ENCODE measurements at places on chromosomes 12 and 14.

DNA sequence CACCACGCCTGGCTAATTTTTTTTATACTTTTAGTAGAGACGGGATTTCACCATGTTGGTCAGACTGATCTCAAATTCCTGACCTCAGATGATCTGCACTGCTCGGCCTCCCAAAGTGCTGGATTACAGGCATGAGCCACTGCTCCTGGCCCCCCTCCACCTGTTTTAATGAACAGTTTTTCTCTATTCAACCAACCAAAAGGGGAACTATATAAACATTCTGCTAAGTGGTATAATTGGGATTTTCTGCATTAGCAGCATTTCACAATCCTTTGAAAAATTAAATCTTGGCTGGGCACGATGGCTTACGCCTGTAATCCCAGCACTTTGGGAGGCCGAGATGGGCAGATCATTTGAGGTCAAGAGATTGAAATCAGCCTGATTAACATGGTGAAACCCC lies 44.8 kb downstream of the KNTC1 start:
- peak; percentile 68 for DNase-seq

- peak; percentile 93 for DNase-seq
Measured at GRCh38 chr12:56634242-56634836, 4.2 kb upstream of the BAZ2A start.

DNA sequence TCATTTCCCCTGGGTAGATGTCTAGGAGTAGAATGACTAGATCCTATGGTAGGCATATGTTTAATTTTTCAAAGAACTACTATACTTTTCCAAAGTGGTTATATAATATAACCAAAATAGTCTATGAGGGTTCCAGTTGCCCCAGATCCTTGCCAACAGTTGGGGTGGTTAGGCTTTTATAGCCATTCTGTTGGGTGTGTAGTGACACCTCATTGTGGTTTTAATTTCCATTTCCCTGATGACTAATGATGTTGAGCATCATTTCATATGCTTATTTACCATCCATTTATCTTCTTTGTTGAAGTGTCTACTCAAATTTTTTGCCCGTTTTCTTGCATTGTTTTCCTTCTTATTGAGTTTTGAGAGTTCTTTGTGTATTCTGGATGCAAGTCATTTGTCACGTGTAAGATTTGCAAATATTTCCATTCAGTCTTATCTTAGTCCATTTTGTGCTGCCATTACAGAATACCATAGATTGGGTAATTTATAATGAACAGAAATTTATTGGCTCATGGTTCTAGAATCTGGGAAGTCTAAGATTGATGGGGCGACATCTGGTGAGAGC lies 4.7 kb downstream of the SYNE2 start:
- DNase-seq, result no peak

DNA sequence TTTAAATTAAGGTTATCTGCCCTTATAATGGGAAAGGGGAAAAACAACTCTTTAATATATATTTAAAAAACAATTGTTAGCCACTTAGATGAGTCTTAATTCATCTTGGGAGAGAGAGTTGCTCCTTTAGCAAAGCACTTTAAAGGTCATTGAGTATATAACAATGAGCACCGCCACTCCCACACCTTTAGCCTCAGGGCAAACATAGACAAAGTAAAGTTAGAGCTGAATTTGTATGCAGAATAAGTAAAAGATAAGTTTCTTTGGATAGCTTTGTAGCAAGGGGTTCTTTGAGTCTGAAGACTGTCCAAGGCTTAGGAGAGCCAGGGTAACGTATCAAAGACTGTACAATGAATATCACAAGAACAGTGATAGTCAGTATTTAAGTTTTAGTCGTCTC lies 728.8 kb upstream of the LMO3 start:
- no peak for DNase-seq

GRCh38 chr14:30355431-30355913 lies 203.5 kb upstream of the G2E3 start:
- peak; percentile 71 for DNase-seq

GRCh38 chr14:36866867-36867266 lies 205.2 kb downstream of the PAX9 start:
- DNase-seq, result no peak

DNA sequence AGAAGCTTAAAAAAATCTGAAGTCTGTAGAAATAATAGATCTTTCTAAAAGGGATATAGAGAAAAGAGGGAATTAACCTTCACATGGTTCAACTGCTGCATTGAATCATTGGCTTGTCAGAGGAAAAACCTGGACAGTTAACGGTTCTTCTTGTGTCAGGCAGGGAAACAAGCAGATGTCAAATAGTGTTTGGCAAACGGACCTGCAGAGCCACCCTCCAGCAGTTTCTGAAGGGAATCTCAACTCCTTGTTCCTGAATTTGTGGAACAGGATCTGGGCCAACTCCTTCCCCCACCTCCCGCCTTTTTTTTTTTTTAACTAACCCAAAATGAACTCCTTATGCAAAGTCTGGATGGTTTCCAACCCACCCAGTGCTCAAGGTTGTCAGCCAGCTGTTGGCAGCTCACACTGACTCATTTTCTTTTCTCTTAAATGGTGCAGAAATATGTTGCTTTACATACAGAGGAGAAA lies 187.3 kb downstream of the CAND1 start:
- peak; percentile 31 for DNase-seq

DNA sequence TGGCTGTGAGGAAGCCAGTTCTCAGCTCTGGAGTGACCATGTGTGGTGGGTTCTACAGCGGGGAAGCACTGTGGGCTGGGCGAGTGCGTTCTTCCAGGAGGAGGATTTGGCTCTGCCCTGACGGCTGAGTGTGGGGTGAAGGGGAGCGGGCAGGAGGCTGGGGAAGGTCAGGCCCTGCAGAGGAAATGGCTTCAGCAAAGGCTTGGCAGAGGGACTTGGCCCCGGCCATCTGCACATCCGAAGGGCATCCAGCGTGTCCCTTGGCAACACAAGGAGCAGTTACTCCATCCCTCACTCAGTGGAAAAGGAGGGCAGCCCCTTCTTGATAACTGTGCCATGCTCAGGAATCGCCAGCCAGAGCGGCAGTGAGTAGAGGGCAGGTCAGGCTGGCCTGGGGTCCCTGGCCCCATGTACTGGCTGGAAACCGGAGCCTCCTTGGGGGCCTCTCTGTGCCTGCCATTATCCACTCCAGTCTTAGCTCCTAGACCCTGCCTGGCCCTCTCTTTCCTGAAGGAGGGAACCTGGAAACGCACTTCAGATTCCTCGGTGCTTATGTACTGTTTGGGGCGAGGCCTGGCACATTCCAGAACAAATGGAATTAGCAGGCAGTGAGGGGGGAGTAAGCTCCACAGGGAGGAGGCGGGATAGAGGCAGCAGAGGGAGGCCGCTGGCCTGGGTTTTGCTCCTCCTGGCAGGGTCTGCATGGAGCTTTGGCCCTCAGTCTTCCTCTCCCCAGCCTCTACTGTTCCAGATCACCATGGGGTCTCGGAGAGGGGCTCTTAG lies 133.6 kb upstream of the NCOR2 start:
- peak; percentile 49 for DNase-seq

- peak; percentile 10 for DNase-seq
Measured at GRCh38 chr14:105335735-105336476, 21.4 kb downstream of the PACS2 start.

GRCh38 chr14:94555991-94556390 lies 5.3 kb upstream of the SERPINA4 start:
- DNase-seq, result no peak

DNA sequence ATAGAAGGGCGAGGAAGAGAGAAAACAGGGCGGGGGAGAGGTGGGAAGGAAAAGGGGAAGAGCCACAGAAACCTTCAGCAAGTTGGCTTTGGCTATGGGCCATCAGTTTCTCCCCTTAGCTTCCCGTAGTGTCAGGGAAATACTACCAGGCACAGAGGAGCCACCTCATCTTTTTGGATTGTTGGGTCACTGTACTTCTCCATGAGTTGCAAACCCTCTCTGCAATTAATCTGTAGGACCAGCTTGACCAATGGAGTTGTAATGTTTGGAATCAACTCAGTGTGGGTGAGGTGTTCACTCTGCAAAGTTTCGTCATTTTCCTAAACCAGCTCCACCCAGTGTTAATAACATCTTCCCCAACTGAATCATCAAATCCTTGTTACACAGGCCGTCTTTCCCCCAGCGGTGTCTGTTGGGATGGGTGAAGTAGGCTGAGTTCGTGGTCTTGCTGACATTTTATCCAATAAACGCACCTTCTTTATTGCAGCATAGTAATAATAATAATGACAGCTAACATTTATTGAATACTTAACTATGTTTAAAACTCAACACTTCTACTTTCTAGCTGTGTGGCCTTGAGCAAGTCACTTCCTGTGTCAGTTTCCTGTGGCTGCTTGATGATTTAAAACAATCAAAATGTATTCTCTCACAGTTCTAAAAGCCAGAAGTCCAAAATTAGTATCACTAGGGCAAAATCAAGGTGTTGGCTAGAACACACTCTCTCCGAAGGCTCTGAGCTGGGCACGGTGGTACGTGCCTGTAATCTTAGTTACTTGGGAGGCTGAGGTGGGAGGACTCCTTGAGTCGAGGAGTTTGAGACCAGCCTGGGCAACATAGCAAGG lies 8.1 kb upstream of the GLTP start:
- DNase-seq, result no peak

DNA sequence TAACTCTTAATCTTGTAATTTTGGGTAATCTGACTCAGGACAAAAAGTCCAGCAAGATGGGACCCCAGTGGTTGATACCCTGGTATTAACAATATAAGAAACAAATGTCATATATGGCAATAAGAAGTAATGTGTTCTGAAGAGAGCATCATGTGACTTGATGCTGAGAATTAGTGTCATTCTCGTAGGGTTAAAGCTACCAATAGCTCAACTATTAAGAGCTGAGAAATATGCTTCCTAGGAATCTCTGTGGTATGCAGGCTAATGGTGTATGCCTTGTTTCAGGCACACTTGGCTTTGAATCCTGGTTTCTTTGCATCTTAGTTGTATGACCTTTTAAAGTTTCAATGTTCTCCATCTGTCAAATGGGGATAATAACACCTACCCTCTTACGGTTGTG lies 9.1 kb downstream of the MYRFL start:
- DNase-seq, result no peak

DNA sequence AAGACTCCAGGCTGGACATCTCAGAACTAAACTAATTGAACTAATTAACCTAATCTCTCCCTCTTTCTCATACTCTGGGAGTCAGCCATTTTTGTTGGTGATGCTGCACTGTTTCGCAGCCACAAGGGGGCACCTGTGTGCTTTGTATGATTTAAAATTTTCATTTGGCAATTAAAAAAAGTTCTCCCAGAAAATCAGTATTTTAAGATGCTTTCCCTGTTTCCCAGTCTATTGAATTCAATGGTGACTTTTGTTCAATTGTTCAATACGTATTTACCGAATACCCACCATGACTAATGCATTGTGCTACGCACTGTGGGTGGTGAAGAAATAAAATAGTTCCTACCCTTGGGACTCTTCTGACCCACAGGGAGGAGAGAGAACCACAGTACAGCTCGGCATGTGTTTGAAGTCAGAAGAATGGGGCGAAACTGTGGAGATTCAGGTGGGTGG lies 63.7 kb downstream of the ZNF664 start:
- DNase-seq, result peak; percentile 67

- no peak for DNase-seq
Measured at GRCh38 chr12:32249777-32250176, 143.1 kb downstream of the BICD1 start.

DNA sequence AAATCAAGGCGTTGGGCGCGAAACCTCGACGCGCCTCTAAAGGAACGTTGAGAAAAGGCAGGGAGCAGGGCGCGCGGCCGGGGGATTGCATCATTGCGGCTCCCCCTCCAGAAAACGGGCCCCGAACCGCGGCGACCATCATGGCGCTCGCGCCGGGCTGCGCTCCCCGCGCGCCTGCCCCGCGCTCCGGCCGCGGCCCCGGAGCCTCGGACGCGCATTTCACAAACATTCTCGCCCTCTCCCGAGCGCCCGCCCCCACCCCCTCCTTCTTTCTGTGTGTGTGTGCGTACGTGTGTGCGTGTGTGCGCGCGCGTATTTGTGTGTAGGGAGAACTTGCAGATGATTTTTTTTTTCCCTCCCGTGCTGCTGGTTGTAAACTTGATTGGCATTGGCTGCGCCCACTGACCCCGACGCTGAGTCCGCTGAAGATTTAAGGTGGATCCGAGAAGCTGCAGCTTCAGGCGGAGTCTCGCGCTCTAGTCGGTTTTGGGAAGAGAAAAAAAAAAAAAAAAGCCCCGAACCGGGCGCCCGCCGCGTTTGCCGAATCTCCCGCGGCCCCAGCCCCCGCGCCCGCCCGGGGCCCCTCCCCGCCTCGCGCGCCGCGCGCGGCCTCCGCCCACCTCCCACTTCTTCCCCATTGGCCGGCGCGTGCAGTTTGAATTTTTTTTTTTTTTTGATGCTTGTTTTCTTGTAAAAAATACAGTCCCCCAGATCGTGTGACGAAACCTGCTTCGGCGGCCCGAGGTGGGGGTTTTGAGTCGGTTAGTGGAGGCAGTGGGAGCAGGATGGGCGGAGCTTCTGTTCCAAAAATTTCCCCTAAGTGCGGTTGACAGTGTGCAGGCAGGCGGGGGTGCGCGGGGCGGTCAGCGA lies 8.2 kb downstream of the CDKN1B start:
- peak; percentile 96 for DNase-seq

DNA sequence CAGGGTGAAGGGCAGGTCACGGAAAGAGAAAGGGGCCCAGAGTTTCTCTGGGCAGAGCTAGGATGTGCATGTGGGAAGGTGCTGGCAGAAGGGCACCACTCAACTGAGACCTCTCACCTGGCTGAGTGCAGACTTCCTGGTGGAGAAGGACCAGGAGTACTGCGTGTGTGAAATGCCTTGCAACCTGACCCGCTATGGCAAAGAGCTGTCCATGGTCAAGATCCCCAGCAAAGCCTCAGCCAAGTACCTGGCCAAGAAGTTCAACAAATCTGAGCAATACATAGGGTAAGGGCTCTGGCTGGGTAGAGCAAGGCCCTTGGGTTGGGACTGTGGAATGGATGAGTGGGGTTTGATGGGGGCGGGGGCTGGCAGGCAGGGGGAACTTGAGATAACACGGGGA lies 5.4 kb upstream of the SMARCD1 start:
- DNase-seq, result no peak

Data from NCI-H82 (cell line).